Left renal cortex interstitium (tissue), 4 donors: ENCODE measurements at places on chromosomes 3 and 15. TPM values are rescaled to one million over a fixed set of nuclear protein-coding genes. Genes with fewer than 3 reads are reported as not detected.

DNA sequence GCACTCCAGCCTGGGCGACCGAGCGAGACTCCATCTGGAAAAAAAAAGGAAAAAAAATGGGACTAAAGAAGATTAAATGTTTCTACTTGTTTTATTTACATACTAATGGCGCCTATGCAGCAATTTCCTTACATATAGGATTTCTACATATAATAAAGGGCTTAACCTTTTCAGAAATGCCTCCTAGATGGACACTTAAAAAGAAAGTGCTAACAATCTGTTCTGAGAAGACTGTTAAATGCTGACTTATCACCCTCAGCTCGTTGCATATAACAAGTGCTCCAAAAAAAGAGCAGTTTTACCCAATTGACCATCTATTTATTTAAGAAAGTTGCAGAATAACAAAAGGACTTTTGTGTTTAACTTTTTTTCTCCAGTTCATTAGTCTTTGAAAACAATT is 32.7 kb downstream of the DENND4A start:
- DNase-seq: no peak

DNA sequence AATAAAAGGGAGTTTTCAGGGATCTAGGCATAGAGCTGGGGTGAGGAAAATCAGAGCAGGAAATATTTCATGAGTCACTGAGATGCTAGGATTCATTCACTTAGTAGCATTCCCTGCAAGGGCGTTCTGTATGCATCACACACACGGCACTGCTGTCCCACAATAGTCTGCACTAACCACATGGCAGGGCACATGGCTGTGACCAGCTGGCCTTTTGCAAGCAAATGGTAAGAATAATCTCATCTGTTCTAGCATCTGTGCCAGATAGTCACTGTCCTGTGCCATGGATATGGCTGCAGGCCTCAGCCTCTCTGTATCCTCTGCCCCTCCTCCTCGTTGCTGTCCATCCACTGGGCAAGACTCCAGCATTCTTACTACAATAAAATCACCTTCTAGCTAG is 37.8 kb downstream of the BOC start:
- DNase-seq: no peak

DNA sequence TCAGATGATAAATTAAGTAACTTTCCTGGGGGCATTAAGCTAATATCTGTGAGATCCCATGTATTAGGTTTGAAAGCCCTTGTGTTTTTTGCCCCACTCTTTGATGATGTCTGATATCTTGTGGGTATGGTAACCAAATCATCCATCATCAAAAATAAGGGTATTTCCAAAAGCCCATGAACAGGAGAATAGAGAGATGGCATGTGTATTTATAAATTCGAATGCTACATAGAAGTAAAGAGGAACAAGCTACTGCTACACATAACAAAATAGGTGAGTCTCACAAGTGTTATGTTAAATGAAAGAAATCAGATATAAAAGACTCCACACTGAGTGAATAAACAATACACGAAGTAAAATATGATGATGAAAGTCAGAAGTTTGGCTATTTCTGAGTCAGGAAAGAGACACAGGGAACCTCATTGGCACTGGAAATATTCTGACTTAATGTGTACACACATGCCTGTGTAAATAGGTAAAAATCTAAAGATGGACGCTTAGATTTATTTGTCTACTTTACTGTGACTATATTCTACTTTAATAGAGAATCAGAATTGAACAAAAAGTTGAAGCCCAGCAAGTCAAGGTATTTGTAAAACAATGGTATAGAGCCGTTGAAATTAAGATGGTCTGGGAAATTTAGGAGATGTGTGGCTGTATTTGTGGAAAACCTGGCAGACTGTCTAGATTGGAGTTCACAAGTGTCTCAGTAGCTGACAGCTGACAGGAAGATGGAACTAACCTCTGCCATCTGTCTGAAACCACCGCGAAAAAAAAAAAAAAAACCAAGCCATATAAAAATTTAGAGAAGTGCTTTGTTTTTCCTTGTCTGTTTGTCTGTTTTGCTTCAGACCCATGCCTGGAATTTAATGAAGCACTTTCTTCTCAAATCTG is 111.0 kb upstream of the TGFBR2 start:
- no peak for DNase-seq

- no peak for DNase-seq
These were observed 25.4 kb downstream of the CYP19A1 start for GRCh38 chr15:51313074-51313393.

DNA sequence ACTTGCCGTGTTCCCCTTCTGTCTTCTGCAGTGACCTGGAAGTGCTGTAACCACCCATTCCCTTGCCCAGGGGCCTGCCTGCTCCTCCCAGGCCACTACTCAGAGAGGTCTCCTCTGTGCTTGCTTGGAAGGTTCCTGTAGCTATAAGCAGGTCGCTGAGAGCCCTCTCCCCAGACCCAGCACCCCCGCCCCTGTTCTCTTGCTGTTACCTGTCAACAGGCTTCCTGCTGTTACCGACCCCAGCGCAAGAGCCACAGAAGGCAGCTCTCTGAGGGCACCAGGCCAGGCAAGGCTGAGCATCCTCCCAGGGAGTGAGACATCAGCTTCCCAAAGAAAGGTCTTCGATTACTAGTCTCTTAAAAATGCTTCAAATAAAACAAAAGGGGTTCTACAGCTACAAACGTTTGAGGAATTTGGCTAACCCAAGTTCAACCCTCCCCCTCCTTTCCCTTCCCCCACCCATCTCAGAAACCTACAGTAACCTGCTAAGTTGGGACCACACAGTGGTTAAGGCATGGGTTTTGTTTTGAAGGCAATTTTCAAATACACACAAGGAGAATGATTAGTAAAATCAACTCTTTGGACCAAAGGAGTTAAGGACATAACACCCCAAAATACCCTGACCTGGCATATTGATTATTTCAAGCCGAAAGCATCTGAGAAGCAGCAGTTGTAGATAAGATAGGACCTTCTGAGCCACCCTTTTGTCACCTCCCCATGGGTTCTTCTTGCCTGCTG is 74.9 kb upstream of the MFGE8 start:
- DNase-seq: no peak

- no peak for DNase-seq
These were observed 17.0 kb downstream of the TGM5 start for GRCh38 chr15:43249699-43250203.

DNA sequence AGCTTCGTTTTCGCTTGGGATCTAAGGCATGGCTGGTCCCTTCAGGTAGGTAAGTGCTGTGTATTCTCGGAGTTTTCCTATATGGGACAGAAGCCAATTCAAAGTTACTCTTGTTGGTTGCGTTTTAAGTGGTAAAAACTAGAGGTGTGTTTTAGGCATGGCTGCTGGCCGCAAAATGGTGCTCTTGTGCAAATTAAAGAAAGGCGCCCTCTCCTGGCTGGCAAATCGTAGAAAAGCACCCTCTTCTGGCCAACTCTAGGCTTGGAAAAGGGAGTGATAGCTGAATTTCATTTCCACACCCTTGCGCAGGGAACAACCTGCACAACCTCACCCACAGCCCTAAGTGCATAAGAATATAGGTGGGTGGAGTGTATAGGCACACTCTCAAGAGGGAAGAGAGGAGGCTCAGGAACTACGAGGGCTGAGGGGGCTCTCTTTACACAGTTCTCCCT is 23.5 kb downstream of the DRD3 start:
- DNase-seq: no peak

DNA sequence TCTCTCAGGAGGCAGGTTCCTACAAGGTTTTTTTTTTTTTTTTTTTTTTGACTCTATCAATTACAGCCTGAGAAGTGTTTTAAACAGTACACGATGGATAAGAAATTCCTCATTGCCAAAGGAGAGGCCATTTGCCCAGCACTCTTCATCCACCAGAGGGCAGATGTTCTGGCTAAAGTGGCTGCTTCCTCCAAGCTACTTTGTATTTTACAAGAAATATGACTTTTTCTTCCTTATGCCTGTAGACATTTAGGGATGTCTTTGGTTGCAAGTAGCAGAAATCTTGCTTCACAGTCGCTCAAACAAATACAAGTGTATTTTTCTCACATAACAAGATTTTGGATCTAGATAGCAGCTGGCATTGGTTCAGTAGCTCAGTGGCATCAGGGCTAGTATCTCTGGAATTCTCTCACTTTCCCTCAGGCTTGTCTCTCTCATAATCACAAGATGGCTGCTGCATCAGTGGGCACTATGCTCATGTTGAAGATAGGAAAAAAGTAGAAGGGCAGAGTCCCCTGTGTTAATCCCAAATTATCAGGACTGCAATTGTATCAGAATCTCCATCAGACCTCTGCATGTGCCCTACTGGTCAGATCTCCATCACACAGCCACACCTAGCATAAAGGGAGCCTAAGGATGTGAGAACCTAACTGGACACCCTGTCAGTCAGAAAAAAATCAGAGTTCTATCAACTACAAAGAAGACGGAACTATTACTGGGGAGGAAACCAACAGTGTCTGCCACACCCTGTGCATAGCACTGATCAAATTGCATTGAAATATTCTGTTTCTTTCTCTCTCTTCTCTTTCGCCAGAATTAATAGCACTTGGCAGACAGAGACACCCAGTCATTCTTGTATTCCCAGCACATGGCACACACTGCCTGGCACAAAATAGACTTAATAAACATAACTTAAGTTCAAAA is 138.9 kb upstream of the COL8A1 start:
- no peak for DNase-seq

GRCh38 chr15:85963262-85963760 is 116.4 kb upstream of the AGBL1 start:
- no peak for DNase-seq

DNA sequence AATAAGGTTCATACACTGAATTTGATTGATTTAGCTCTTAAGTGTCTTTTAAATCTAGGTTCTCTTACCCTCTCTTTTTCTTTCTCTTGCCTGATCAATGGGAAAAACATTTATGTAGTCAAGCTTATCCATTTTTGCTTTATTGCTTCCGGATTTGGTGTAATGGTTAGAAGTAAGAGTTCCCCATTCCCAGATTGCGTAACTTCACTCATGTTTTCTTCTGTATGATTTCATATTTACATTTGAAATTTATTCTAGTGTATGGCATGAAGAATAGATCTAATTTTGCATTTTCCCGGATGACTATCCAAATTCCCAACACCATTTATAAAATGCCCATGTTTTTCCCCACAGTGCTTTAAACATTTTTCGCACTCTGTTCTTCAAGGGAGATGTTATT is 27.9 kb upstream of the SV2B start:
- DNase-seq: no peak

DNA sequence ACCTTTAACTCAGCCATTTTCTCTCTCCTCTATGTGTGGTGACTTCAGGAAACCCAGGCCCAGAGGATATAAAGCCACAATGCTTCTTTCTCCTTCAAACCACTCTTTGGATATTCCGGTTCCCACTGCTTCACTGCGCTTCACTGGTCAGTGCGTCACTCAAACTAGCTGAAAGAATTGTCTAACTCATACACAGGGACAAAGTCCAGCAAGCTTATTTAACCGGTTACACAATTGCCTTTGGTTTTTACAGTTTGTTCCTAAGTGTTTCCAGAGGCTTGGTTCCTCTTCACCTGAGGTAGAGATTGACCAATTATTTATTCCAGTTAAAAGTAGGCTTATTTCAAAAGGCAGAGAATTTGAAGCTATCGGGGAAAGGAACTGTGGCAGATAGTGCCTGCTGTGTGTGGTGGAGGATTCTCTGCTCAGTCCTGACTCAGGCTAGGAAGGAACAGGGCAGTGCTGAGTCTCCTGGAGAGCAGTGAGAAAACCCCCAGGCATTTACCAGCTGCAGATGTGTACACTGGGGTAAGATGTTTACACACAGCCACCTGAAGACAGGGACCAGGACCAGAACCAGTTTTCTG is at the start of gene HGD:
TSS of gene HGD (minus strand) at position 145 of the 587 bp plus-strand sequence. CDS start at position 17, 128 bp downstream.
- DNase-seq: no peak

GRCh38 chr3:127610105-127610504 is 11.9 kb downstream of the MCM2 start:
- DNase-seq: no peak

DNA sequence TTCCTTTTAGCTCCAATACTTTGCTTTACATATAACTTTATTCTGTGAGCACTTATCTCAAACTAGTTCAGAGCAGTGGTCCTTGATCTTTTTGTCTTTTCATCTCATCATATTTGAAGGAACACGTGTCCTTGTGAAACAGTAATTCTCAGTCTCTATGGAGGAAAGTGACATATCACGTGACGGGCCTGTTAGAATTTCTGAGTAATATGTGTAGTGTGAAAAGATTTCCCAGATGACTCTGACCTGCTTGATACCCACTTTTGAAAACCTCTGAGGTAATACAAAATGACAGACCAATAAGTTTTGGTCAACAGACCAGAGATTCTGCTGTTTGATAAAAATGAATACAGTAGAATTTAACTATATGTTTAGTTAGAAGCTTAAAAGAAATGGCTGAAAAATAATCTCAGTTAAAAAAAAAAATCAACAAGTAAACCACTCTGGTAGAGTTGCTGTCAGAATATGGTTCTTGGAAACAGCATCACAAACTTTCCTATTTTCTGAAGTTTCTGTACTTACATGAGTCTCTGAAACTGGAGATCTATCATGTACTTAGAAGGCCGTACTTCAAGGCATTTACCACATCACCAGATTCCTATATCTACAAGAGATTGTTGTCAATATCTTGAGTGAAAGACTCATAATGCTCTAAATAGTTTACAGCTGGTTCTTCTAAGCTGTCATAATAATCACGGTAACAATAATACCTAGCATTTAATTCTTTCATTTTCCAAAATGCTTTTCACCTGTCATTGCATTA is 590.2 kb upstream of the TBL1XR1 start:
- no peak for DNase-seq

DNA sequence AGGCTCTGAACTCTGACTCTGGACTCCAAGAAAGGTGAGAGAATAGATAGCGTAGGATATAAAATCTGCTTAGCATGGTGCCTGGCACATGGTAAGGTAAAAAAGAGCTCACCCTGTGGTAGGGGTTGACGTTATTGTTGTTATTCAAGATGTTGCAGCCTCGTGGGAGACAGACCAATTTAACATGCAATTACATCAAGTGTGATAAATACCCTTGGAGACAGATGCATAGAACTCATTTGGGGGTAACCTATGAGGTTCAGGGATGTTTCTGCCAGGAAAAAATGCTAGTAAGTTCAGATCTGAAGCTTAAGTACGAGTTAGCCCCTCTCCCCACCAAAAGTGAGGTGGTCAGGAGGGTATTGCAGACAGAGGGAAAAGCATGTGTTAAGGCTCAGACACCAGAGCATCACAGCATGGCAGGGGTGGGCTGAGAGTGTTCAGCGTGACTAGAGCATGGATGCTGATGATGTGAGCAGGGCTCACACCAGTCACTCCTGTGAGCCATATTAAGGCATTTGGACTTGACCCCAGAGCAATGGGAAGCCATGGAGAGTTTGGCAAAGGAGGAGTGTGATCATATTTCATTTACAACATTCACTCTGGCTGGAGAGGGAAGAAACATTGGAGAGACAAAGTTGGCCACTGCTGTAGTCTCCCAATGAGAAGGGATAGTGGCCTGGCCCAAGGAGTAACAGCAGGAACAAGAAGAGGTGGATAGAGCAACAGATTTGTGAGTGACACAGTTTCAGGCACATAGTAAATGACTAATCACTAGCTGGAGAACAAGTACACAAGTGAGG is 181.0 kb downstream of the UACA start:
- no peak for DNase-seq

Gene GALNT15
- 2.7 TPM for polyA plus RNA-seq

Gene MESP2
- polyA plus RNA-seq: 0.27 TPM

Gene MUSTN1
- polyA plus RNA-seq: 0.57 TPM

Gene PTH1R
- 233 TPM for polyA plus RNA-seq

Gene SETD2
- 67.4 TPM for polyA plus RNA-seq

Gene MME
- 374 TPM for polyA plus RNA-seq

Gene CCR9
- polyA plus RNA-seq: 0.09 TPM

Gene CADPS
- 2.9 TPM for polyA plus RNA-seq
